ENCODE measurements at places on chromosomes 3 and 15.

DNA sequence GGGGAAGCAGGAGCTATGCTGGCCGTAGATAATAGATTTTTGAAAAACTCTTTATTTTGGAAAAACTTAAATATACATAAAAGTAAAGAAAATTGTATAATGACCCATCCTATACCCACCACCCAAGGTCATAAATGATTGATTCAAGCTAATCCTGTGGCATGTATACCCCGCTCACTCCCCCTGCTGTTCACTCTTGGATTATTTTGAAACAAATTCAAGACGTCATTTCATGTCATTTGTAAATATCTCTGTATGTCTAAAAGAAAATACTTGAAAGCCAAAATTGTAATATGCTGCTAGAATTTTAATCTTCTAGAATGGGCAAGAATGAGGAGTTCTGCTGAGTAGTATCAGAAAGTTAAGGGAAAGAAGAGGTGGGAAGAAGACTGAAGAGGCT lies 241.7 kb downstream of the FEZF2 start:
- no peak for DNase-seq

GRCh38 chr15:67165254-67166253 lies 88.9 kb downstream of the AAGAB start:
- no peak for DNase-seq

GRCh38 chr15:75063889-75064288 lies 40.5 kb downstream of the PPCDC start:
- DNase-seq = no peak

GRCh38 chr15:89826671-89827655 lies 12.3 kb upstream of the ANPEP start:
- DNase-seq = no peak

- no peak for DNase-seq
These were observed 395.3 kb upstream of the TPRG1 start for GRCh38 chr3:188776447-188776846.

DNA sequence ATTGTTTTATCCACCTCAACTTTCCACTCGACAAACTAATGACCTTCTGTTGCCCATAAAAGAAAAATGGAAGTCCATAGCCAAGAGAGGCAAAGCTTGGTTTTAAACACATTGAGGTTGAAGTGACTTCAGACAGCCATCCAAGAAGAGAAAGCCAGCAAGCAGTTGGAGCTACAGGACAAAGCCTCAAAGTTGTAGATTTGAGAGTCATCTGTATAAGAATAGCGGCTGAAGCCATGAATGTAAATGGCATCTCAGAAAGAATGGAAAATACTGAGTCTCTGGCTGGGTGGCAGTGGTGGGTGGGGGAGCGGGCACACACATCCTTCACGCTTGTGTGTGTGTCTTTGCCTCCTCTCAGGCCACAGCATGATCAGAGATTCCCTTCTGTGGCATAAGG lies 124.1 kb upstream of the CHRM5 start:
- no peak for DNase-seq

- no peak for DNase-seq
These were observed 102.7 kb downstream of the IGSF11 start for GRCh38 chr3:118931996-118932395.

- DNase-seq = no peak
These were observed 78.1 kb downstream of the AGBL1 start for GRCh38 chr15:86157606-86158293.

- DNase-seq = no peak
These were observed 36.7 kb upstream of the SLC7A14 start for GRCh38 chr3:170622369-170623159.

- DNase-seq = no peak
These were observed 19.8 kb upstream of the CELF6 start for GRCh38 chr15:72339777-72340177.

DNA sequence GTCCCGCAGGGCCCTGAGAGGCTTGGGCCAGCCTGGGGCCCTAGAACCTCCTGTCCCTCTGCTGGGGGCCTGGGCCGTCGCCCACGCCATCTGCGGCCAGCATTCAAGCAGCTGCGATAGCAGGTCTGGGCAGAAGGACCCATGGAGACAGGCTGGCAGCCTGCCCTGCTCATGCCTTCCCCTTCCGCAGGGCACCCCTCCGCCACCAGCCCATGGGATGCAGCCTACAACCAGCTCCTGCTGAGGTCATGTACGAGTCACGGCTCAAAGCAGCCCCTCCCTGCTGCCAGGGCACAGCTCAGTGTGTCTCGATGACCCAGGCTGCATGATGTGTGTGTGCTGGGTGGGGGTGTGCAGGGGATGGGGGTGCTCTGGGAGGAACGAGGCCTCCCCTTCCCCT lies 27.8 kb downstream of the DUSP7 start:
- no peak for DNase-seq

DNA sequence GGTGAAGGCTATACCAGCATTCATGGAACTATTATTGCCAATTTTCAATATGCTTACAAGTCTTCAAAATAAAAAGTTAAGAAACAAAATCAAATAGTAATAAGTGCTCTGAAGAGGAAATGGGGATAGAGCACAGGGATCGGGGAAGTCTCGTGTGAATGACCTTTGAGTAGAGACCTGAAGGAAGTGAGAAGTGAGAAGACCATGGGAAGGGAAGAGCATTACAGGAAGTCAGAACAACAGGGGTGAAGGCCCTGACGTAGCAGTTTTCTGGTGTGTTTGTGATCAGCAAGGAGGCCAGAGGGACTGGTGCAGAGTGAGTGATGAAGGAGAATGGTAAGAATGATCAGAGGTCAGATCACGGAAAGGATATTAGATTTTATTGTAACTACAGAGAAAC lies 48.1 kb downstream of the STAC start:
- no peak for DNase-seq

DNA sequence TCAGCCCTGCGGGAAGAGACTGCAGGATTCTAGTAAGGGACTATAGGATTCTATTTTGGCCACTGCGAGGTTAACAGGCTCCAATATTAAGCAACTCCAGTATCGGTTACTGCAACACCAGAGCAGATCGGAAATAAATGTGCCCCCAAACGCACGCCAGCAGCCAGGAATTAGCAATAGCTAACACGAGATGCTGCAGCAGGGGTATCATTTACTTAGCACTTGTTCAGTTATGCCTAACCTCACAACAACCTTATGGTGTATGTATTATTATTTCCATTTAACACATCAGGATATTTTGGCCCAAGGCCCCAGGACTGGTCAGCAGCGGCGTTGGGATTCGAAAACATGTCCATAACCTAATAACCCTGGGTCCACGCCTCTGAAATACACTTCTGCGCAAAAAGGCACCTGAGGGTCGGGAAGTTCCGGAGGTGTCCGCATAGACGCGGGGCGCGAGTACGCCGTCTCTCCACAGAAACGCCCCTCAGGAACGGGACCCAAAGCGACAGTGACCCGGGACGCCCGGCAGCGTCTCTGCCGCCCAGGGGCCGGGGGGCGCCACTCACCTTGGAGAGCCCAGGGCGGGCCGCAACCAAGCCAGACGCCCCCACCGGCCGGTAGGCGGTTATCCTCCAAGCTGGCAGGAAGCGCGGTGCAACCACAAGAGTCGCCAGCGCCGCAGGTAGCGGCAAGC lies 681 bp downstream of the PIK3CB start:
- DNase-seq = no peak

DNA sequence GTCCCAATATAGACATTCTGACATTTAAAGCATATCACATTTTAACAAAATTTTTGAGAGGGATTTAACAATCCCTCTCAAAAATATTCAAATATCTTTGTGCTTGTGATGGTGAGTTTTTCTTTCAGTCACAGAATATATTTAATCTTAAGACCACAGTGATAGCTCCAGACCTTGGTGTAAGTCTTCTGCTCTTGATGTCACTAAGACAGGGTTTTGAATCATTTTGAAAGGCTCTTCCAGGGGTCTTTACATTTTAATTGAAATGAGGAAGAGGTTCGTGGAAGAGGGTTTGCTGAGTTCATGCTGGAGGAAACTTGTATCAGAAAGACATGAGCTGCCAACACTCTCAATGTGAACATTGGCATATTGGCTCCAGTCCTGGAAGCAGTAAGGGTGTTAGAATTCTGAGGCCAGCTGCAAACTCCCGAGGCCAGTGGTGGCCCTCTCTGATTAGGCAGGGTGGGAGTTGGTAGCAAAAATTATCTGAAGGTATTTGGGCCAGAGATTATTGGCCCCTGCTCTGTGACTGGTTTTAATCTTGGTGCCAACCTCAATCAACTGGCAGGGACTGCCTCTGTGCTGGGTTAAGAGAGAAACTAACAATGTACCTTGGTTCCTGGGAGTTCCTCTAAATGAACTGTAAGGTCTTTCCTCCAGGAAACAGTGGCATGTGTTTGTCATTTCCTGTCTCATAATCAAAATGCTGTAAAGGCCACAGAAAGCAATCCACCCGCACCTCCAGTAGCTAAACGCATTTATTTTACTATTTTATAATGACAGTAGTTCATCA lies 5.3 kb downstream of the POU1F1 start:
- DNase-seq = no peak

GRCh38 chr3:14452740-14453710 lies 50.6 kb downstream of the SLC6A6 start:
- DNase-seq = no peak

DNA sequence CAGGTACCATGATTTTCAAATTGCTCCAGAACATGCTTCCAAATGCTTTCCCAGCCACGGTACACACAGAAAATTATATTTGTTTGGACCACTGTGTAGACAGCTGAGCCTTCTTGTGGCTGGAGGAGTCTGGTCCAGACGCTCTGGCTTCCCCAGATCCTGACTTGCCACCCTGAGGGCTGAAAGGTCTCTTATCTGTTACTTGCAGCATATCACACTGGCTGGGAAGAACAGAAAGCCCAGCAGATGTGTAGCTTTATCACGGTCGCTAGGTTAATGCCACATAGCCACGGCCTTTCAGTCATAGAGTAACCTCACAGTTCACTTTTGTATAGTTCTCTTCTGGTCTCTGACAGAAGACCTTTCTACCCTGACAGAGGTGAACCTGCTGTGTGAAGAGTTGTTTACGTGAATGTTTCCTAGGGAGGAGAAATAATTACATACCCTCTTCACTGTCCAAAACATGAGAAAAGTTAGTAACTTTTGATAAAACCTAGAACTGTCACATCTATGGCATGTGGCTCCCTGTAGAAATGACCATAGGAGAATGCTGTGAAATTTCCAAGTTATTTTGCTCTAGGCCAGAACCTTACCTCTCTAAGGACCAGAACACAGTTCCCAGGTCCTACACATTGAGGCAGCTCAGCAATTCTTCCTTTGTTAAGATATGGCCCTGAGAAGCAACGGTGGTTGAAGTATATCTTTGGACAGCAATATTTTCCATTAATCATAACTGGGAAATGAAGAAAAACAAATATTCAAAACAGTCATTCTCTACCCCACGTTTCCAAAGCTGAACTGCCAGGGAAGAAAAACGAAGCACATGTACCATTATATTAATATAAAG lies 15.8 kb upstream of the STIMATE start:
- no peak for DNase-seq

GRCh38 chr3:124883766-124884473 lies 3.2 kb downstream of the ITGB5 start:
- no peak for DNase-seq

DNA sequence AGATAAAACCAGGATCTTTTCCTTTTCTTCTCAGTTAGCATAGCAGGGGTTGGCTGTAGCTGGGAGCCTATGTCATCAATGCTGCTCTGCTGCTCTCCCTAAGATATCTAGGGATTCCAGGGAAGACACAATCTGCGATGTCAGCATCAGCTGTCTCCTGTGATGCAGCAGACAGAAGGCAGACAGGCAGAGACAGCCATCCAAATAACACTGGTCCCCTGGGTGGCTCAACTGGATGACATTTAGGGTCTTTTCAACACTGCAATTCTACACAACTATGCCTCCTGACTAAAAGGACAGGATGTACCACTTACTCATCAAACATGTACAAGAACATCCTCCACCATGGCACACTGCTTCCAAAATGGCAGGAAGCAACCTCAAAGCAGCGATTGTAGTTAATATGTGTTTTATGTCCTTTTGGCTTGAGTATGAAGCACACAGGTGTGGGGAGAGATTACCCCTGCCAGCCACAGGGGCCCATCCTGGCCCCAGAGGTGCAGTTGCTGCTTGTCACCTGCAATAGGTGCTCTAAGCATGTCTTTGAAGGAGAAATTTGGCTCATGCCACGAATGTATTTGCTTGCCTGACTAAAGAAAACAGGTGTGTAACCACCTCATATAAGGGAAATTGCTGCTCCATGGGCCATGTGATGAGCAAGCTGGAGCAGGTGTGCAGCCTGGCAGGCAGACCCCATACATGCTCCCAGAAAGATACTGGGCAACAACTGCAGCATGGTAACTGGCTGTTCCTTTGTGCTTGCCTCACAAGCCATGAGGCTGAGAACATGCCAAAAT lies 357.8 kb downstream of the VPS13C start:
- DNase-seq = no peak

- no peak for DNase-seq
These were observed 75.9 kb downstream of the STRIT1 start for GRCh38 chr3:155217591-155217990.

Measured in stimulated activated CD4-positive, alpha-beta T cell treated with anti-CD3 and anti-CD28 coated beads, Interleukin-1b, Interleukin-23, amount 100 ng/mL, for 1 hour (primary cell).